Effector memory CD8-positive, alpha-beta T cell (primary cell): ENCODE measurements at places on chromosomes 4 and X.
A peak's percentile ranks its signal among the peaks of the same experiment; 100 is the strongest.

- no peak for DNase-seq
Observed at GRCh38 chr4:102163404-102164140, 181.7 kb downstream of the SLC39A8 start.

- DNase-seq, result no peak
Observed at GRCh38 chr4:133151691-133152329, 2.7 kb downstream of the PCDH10 start.

DNA sequence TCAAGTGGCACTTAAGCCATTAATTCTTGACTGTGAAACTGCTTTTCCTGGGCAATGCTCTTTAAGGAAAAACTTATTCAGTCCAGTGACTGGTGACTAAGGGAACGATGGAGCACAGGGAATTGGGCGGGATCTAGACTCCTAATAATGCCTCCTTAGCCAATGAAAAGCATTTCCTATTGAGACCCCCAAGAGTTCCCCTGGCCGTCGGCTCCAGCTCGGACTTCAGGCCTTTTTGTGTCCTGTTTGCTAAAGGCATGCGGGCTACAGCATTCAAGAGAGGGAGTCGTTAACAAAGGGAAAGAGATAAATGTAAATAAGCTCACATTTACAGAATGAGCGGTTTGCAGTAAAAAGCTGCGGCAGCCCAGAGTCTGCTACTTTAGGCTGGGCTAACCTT, at the start of gene LPAR4:
Gene LPAR4, plus strand, starts transcription at position 232 of the 400 bp plus-strand sequence. CDS start 7,150 bp downstream, outside the sequence.
- no peak for DNase-seq

DNA sequence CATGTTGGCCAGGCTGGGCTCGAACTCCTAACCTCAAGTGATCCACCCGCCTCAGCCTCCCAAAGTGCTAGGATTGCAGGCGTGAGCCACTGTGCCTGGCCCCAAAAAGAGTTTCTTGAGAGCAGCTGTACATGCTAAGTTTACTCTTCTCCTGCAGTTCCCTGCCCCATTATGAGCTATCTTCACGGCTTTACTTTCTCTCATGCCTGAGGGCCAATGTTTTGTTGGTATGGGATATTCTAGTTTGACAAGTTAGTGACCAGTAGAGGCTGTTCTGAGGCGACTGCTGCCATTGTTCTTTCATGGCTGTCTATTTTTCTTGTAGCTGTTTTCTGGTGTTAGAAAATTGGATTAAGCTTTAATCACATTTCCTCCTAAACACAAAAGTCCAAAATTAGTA, 78.0 kb upstream of the STX18 start:
- no peak for DNase-seq

DNA sequence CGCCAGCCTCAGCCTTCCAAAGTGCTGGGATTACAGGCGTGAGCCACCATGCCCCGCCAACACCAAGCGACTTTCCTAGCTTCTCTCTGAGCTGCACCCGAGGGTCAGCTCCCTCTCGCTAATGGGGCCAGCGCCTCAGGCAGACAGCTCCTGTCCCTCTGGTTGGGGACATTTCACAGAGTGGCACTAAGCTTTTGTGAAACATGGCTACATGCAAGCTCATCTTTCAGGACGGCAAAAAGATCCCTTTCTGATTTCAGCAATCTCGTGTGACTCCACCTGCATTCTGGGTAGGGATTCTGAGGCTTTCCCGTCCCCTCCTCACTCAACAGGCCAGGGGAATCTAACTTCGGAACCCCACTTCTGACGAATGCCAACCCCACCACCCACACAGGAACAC, 31.0 kb upstream of the C4orf50 start:
- no peak for DNase-seq

GRCh38 chr4:176856421-176856820, 63.7 kb upstream of the VEGFC start:
- DNase-seq, result no peak

- DNase-seq, result no peak
Observed at GRCh38 chrX:139423186-139423585, 107.4 kb upstream of the F9 start.

- DNase-seq, result no peak
Observed at GRCh38 chr4:54402880-54403480, 173.9 kb downstream of the PDGFRA start.

DNA sequence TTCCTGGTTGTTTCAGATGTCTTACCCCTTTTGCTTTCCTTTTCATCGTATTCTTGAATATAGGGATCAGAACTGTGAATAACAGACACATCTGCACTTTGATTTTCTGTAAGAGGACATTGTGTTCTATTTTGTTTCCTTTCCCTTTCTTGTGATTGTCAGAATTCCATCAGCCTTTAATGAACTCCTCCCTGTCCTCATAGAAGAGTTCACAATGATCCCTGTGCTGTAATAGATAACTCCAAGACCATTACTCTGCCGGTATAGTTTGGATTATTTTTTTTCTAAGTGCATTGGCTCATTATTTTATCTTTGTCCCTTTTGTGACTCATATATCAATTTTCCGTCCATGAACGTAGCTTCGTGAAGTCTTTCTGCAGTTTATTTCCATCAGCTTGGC, 59.7 kb upstream of the PRDM8 start:
- DNase-seq, result no peak

DNA sequence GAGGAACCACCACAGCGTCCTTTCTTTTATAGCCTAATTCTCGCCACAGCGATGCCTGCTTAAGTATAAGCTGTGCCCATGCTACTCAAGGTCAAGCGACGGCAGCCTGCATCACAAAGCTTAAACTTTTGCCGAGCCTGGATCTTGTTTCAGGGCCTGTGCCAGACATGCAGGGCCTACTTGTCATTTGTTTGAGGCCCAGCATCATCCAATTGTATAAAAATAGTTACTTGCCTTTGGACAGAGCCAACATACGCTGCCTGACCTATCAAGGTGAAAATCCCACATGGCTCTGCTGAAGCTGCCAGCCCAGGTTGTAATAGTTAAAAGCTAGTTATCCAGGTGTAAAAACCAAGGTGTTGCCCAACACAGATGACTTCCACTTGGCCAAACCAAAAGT, 107.1 kb downstream of the TMEM131L start:
- DNase-seq, result no peak

GRCh38 chr4:152255437-152255836, 280.5 kb downstream of the FBXW7 start:
- DNase-seq, result peak; percentile 59

DNA sequence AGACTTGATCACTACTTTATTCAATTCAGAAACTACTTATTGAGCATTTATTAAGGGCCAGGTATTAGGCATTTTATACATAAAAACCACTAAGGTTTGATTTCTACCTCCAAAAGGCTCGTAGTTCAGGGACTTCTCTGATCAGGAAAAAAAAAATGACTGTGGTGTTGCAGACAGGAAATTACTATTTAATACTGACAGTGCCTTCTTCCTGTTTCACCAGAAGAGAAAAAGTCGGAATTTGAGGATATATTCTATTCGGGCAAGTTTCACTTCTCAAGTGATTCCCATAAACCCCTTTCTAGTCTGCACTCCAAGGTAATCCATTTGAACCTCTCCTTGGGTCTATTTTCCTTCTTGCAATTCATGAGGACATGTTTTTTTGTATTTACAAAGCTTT, 15.3 kb upstream of the TASL start:
- no peak for DNase-seq

GRCh38 chrX:114472788-114473187, 111.1 kb upstream of the HTR2C start:
- DNase-seq, result no peak

GRCh38 chrX:104166735-104167436, 633 bp downstream of the FAM199X start:
- DNase-seq, result no peak

DNA sequence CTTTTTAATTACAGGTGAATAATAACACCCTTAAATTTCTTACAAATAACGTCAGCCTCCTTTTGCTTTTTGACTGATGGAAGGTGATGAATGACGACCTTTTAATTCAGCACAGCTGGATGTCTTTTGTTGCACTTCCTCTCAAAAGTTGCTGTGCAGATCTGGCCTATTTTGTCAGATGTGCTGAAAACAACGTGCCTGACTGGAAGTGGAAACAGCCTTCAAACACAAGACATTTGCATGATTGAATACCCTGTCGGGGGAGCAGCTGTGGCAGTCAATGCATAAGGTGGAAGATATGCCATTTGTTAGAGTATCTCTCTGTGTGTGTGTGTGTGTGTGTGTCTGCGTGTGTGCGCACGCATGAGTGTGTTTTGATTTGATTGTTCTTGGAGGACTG, 579.7 kb downstream of the SPRY1 start:
- DNase-seq, result no peak

GRCh38 chr4:20305976-20306375, 54.3 kb downstream of the SLIT2 start:
- DNase-seq, result no peak

DNA sequence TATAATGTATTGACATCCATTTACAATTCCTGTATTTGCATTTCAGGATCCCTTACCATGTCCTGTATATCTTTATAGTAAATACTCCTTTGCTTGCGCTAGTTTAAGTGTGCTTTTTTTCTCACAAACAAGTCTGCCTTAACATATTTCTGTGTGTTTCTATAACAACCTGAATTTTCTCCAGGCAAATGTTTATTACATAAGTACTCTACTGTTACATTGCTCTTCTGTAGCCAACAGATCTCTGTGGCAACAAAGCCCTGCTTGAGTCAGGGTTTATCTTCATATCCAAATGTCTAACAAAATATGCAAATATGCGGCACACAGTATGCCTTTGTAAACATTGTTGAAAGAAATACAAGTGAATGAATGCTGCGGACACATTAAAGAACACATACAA, 625.5 kb downstream of the TLL1 start:
- no peak for DNase-seq

- DNase-seq, result no peak
Observed at GRCh38 chr4:20086067-20086798, 165.5 kb upstream of the SLIT2 start.

GRCh38 chrX:39504227-39504626, 593.5 kb downstream of the BCOR start:
- DNase-seq, result no peak

- no peak for DNase-seq
Observed at GRCh38 chr4:41678951-41679350, 69.6 kb downstream of the PHOX2B start.

- no peak for DNase-seq
Observed at GRCh38 chrX:40952855-40953254, 132.4 kb upstream of the USP9X start.

DNA sequence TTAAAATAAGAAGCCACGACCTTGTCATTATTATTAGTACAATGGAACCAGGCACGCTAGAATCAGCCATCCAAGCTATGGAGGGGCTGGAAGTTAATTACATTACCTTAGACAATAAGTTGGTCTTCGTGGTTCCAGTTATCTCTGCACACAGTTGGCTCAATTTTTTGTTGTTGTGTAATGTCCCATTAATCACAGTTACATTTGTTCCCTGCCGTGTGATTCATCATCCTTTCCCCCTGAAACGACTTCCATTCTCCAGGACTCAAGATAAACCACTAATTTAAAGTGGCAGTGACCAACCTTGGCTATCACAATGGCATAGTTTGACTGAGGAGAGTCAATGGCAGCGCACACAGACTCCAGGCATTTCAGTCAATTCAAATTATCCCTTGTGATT, 905.0 kb downstream of the RAB28 start:
- no peak for DNase-seq

DNA sequence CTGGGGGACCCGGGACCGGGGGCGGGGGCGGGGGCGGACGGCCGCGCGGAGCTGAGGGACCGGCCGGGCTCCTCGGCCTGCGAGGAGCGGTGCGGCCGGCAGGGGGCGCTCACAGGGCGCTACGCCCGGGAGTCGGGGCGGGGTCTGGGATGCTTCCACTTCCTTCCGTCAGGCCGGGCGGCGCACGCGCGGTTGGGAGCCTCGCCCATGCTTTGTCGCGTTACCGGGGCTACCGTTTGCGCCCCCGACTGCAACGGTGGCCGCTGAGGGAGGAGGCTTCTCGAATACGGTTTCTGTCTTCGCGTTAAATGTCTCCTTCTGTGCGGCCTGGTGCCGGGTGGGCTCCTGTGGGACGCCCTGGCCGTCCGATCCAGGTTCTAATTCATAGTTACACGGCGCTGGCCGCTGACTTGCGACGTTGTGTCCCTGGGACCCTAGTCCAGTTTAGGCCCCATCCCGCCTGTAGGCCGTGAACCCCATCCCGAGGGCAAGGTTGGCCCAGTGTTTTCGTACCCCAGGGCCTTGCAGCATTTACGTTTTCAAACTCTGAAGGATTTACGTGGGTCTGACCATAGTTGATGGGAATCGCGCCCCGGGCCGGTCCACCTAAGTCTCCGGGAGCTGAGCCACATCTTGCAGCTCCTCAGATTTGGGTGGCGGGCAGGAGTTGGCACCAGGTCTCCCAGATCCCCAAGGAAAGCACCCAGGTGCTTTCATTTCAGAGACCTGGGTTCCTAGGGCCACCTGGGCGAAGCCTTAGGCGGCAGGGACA, 549 bp downstream of the MSL3 start:
- peak; percentile 84 for DNase-seq

DNA sequence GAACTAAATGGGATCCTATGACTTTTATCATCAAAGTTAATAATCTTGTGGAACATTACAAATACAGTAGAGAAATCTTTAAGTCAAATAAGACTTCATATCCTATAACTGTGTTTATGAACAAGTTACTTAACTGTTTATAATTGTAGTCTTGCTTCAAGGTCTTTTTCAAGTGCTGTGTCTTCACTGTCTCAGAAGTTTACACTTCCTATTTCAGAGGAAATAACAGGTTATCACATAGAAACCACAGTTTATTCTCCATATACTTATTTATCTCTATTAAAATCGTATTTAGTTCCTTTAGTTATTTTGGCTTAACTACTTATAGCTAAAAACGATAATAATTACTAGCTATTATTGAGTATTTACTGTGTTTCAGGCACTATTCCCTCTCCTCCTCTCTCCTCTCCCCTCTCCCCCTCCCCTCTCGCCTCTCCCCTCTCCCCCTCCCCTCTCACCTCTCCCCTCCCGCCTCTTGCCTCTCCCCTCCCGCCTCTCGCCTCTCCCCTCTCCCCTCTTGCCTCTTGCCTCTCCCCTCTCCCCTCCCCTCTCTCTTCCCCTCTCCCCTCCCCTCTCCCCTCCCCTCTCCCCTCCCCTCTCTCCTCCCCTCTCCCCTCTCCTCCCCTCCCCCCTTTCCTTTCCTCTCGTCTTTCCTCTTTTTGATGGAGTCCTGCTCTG, 63.7 kb downstream of the RBPJ start:
- no peak for DNase-seq

GRCh38 chrX:53547668-53548067, 113.5 kb upstream of the HSD17B10 start:
- peak; percentile 1 for DNase-seq

- DNase-seq, result no peak
Observed at GRCh38 chrX:121028419-121028818, 19.0 kb upstream of the GLUD2 start.

GRCh38 chrX:9906919-9907318, 60.2 kb upstream of the CLDN34 start:
- no peak for DNase-seq
